Daoy (cell line): ENCODE measurements at places on chromosomes 13 and 19. TPM values are rescaled to one million over a fixed set of nuclear protein-coding genes. Genes with fewer than 3 reads are reported as not detected.

Gene ZSWIM4
- total RNA-seq = 4.6 and 5.4 TPM in 2 replicates

Gene DCT
- total RNA-seq = 0.29 TPM in 1 of 2 replicates, not detected in the other

Gene SHISA2
- total RNA-seq = 100 and 138 TPM in 2 replicates

Gene EID2
- total RNA-seq = 13.0 and 16.1 TPM in 2 replicates

Gene RGL3
- total RNA-seq = not detected in 2 replicates

Gene ZNF442
- 0.63 and 1.2 TPM in 2 replicates for total RNA-seq

Gene UQCRFS1
- 46.5 and 61.4 TPM in 2 replicates for total RNA-seq

Gene POSTN
- total RNA-seq = 0.42 and 2.0 TPM in 2 replicates

Gene ICAM4
- 0.63 TPM in 1 of 2 replicates, not detected in the other for total RNA-seq

Gene TNFRSF19
- total RNA-seq = 4.1 and 4.2 TPM in 2 replicates

Gene ISOC2
- 134 and 140 TPM in 2 replicates for total RNA-seq

Gene ACER1
- total RNA-seq = not detected in 2 replicates

Gene GRIK5
- total RNA-seq = 0.42 and 0.57 TPM in 2 replicates

Gene SIRT6
- 19.0 and 23.9 TPM in 2 replicates for total RNA-seq

Gene SLC15A1
- total RNA-seq = not detected in 2 replicates

Gene CAMSAP3
- 1.4 and 1.5 TPM in 2 replicates for total RNA-seq

Gene CEBPA
- 0.80 and 4.5 TPM in 2 replicates for total RNA-seq

Gene C1QTNF9
- not detected in 2 replicates for total RNA-seq

Gene ZNF491
- 0.23 and 5.3 TPM in 2 replicates for total RNA-seq

Gene HSPB6
- 0.06 TPM in 1 of 2 replicates, not detected in the other for total RNA-seq

Gene CCDC61
- 5.5 and 7.7 TPM in 2 replicates for total RNA-seq

Gene PRSS57
- not detected in 2 replicates for total RNA-seq

Gene TEAD2
- 29.0 and 31.0 TPM in 2 replicates for total RNA-seq

Gene ARL11
- total RNA-seq = not detected in 2 replicates

Gene MRPL54
- 140 and 153 TPM in 2 replicates for total RNA-seq

Gene GPR12
- not detected in 2 replicates for total RNA-seq

Gene ZNF20
- 2.6 and 3.3 TPM in 2 replicates for total RNA-seq

Gene ZNF497
- 1.5 and 2.7 TPM in 2 replicates for total RNA-seq

Gene CEACAM5
- not detected in 2 replicates for total RNA-seq

Gene CYP2S1
- total RNA-seq = 0.77 and 5.0 TPM in 2 replicates

Gene ERVK3-1
- 125 and 149 TPM in 2 replicates for total RNA-seq

Gene PALM3
- total RNA-seq = 0.46 TPM in 1 of 2 replicates, not detected in the other

Gene CD37
- total RNA-seq = not detected in 2 replicates

Gene GAPDHS
- not detected in 2 replicates for total RNA-seq

Gene ZNF490
- total RNA-seq = 3.5 and 4.5 TPM in 2 replicates

Gene AMER2
- total RNA-seq = 0.40 TPM in 1 of 2 replicates, not detected in the other

Gene TPTE2
- not detected in 2 replicates for total RNA-seq

Gene SLC10A2
- total RNA-seq = not detected in 2 replicates

Gene HPN
- total RNA-seq = not detected in 2 replicates
